ENCODE measurements at places on chromosomes 11 and 22.

GRCh38 chr11:59778122-59778521 lies 22.9 kb downstream of the STX3 start:
- no peak for DNase-seq

DNA sequence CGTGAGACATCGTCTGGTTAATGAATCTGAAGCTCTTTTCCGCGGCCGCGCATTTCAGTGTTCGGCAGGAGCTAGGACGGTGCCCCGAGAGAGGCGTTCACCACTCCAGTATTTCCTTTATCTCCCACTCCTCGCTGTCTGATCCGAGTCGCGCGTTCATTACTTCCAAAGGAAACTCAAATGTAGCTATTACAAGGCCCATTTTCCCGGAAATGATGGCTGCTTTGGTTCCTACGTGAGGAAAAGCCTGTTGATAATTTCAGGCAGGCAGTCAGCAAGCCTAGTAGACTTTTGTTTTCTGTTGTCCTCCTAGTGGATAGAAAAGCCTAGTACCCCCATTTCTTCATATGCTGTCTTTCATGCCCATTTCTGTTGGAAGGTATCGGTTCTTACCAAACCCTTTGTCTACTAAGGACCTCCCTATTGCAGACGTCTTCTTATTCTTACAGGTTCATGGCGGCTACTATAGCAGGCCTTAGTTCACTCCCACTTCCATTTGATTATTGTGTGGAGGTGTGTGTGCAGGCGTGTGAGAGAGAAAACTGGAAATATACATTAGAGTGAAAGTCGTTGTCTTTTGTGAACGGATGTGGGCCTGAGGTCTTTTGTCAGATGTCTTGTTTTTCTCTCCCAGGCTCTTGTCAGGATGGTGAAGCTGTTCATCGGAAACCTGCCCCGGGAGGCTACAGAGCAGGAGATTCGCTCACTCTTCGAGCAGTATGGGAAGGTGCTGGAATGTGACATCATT lies 737 bp downstream of the RBM4 start:
- DNase-seq: no peak

DNA sequence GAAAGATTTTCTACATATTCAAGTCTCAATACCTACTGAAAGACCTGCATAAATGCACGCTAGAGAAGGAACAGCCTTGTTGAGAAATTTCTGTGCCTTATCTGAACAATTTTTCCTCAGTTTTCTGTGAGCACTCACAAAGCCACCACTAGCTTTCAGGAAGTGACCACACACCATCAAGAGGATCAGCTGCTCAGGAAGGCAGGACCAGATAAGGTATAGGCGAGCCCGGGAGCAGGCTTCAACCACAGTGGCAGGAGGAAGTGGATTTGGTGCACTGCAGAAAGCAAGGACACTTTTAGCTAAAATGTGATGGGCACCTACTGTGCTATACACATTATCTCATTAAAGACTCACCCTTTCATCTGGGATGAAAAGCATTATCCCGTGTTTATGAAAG lies 220.8 kb downstream of the RAB38 start:
- DNase-seq: no peak

- DNase-seq: no peak
These were observed 3.2 kb upstream of the PRR5 start for GRCh38 chr22:44698531-44699421.

DNA sequence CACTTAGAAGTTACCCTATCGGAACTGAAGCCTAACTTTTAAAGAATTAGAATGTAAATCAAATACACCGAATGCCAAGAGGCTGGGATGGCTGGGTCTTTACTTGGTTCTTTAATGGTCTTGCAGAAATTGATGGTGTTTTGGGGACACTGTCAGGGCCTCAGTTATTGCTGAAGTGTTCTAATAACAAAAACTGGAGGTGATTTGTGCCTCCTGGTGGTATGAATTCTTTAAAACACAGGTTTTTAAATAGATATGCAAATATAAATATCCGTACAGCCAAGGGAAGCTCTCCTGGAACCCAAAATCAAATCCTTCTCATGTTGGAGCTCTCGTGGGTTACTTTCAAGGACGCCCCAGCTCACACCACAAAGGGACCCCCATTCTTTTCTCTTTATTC lies 19.3 kb upstream of the TMPRSS5 start:
- no peak for DNase-seq

- no peak for DNase-seq
These were observed 101.4 kb upstream of the MTNR1B start for GRCh38 chr11:92867913-92868619.

GRCh38 chr11:69265210-69265609 lies 28.7 kb upstream of the MYEOV start:
- no peak for DNase-seq

GRCh38 chr11:111026241-111026640 lies 219.3 kb upstream of the POU2AF2 start:
- DNase-seq: no peak

DNA sequence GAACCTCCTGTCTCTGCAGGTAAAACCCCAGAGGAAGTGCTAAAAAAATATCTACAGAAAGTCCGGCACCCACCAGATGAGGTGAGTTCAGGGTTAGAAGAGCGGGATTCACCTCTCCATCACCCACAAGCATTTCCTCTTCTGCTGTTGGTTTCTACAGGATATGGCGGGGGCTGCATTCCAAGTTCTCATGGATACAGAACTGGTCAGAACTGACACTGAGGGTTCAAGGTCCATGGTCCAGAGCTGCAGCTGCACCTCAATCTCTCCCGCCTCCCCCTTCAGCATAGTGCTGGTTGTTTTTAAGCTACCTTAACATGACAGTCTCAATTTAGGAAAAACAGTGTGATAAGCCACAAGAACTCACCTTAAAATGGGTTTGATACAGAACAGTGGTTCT lies 19.2 kb downstream of the DTX4 start:
- DNase-seq: no peak

GRCh38 chr11:76627606-76628005 lies 42.9 kb downstream of the LRRC32 start:
- DNase-seq: no peak

DNA sequence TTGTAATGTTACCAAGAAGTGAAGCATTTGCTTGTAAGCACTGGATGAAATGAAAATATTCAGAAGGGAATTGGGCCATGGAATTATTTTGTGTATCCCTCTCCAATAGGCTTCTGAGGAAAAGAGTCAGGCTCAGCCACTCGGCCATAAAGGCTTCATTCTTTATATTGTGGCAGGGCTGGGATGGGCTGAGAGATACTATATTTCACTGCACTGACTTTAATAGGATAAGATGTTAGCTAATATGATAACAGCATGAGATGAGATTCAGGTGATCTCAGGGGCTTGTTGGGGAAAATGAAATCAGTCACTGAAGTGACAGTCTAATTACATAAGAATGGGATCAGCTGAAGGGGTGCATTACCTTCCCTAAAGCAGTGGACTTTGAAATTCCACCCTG lies 7.3 kb upstream of the TRIM44 start:
- DNase-seq: no peak

- no peak for DNase-seq
These were observed 150.2 kb downstream of the TEAD1 start for GRCh38 chr11:12824281-12825041.

DNA sequence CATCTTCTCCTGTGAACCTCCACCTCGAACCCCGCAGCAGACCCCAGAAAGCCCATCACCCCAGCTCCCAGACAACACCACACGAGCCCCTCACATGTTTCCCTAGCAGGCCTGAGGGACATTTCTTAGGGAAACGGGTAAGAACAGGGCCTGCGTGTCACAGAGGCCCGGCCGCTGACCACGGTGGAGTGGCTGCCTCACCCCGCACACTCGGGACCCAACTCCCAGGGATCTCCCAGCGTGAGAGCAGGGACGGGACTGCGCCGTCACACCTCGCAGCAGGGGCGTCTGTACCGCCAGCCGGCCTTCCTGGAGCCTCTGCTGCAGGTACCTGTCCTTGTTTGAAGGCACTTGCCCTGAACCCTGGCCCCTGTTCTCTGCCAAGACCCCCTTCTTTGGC lies 10.2 kb downstream of the ATP5MGL start:
- DNase-seq: no peak

- DNase-seq: no peak
These were observed 59.8 kb downstream of the SLC25A17 start for GRCh38 chr22:40759294-40759840.
